ENCODE measurements at places on chromosomes 7 and 10. TPM values are rescaled to one million over a fixed set of nuclear protein-coding genes. Genes with fewer than 3 reads are reported as not detected.

DNA sequence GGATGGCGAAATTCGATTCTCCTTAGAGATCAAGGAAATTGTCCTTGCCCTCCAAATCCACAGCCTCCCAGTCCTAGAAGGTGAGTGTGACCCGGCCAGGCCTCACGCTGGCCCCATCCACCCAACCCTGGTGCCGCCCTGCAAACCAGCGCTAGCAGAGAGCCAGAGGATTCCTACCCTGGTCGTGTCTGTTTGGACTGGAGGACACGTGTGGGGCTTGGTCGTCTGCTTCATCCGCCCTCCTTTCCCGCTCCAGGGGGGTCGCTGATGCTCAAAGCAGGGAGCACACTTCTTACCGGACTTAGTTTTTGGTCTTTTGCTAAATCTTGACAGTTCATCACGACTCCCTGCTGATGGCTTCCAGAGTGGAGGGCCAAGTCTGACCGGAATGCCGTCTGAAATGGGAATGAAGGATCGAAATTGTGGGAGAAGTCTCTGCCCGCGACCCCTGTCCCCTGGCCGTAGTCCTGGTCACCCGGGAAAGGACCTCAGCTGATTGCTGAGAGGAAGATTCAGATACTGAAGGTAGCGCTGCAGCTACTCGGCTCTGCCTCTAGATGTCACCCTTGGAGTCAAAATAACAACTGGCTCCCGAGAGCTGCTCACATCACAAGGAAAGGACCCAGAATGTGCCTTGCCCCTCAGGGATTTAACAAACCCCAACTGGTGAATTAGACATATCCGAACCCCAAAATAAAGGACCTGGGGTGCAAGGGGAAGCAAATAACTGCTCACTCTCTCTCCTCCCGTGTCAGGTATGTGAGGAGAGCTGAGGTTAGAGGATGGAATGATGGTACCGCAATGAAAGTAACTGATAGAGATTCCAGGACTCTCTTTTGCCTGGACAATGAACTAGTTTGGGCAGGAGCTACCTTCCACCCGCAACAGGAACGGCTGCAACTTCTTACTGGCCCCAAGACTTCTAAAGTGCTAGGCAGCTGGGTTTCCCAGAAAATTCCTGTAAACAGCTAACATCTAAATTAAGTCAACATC is 23.5 kb upstream of the ORC5 start:
- peak; percentile 30 for DNase-seq

DNA sequence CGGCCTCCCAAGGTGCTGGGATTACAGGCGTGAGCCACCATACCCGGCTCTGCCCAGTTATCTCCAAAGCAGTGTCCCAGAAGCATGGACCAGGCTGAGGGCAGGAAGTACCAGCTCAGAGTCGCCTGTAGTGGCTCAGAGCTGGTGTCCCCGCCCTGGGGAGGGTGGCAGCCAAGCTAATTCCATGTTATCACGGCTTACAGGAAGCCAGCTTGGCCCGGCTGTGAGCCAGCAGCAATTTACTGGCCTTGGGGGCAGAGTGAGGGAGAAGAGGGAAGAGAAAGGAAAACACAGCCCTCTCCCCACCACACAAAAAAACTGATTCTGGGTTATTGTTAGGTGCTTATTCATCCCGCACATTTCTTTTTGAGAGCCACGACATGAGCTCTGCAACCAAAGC is 88.1 kb downstream of the HIP1 start:
- no peak for DNase-seq

GRCh38 chr7:131525820-131526219 is 30.6 kb downstream of the PODXL start:
- no peak for DNase-seq

GRCh38 chr10:88889559-88890337 is 9.7 kb downstream of the STAMBPL1 start:
- DNase-seq: no peak

DTX2 gene
- total RNA-seq: 34.3 TPM

GRCh38 chr7:139075871-139076686 is 33.4 kb downstream of the ZC3HAV1 start:
- DNase-seq: no peak

- DNase-seq: no peak
Observed at GRCh38 chr7:155326385-155326784, 28.7 kb downstream of the INSIG1 start.

DNA sequence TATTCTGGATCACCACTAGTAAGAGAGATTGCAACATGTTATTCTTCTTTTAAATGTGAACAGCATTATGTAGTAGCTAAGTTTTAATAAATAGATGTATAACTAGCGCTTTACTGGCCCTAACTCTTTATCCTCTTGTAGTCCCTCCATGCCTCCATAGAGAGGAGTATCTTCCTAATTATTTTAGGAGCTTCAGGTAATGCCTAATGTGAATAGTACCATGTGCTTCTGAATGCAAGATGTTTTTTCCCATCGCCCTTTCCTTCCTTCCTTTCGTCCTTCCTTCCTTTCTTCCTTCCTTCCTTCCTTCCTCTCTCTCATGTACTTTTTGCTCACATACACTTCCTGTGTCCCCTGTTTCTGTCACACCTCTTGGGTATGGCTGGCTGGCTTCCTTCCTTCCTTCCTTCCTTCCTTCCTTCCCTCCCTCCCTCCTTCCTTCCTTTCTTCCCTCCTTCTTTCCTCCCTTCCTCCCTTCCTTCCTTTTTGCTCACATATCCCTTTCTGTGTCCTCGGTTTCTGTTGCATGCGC is 290.7 kb downstream of the HDAC9 start:
- DNase-seq: no peak

- no peak for DNase-seq
Observed at GRCh38 chr7:134448356-134449229, 10.3 kb downstream of the AKR1B1 start.

- no peak for DNase-seq
Observed at GRCh38 chr10:95505641-95506040, 55.5 kb downstream of the SORBS1 start.

GRCh38 chr10:35559416-35559815 is 45.7 kb upstream of the GJD4 start:
- no peak for DNase-seq

HOXA11 gene
- total RNA-seq: not detected

GRCh38 chr7:44145479-44145968 is 4.4 kb upstream of the MYL7 start:
- peak; percentile 48 for DNase-seq

GNGT1 gene
- not detected for total RNA-seq

DMBT1 gene
- total RNA-seq: not detected

GRCh38 chr7:106053109-106053508 is 59.0 kb downstream of the SYPL1 start:
- DNase-seq: no peak

DNA sequence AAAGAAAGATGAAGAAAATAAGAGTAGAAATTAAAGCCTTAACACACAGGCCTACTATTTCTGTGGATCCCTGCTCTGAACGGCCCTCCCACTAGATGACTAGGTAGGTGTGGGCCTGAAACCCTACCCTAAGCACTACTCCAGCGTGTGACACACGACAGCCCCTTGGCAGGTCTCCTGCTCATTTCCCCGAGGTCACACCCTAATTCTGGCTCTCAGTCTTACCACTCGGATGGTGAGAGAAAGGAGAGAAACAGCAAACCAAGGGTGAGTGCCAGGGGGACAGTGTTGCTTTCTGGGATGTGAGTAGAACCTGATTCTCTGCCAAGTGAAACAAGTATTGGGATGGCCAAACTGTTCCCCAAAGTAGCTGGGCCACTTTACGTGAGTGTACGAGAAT is 12.1 kb downstream of the GALNTL5 start:
- DNase-seq: no peak

- DNase-seq: no peak
Observed at GRCh38 chr7:66092654-66093053, 17.0 kb downstream of the ASL start.

DNA sequence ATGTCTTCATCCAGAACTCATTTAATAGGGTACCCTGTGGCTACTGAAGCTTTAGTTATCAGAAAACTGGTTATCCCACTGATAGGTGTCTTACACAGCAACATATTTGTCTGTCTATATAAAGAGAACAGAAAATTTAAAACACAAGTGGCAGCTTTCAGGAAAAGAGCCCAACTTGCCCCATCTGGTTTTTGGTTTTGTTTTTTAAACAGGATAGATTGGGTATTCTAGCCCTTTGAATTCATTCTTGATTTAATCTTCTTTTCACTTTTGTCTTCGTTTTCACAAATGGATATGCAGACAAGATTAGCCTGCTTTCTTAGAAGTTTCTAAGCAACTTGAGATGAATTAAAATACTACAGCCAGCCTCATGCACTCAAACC is 91.3 kb downstream of the KLF6 start:
- no peak for DNase-seq

DNA sequence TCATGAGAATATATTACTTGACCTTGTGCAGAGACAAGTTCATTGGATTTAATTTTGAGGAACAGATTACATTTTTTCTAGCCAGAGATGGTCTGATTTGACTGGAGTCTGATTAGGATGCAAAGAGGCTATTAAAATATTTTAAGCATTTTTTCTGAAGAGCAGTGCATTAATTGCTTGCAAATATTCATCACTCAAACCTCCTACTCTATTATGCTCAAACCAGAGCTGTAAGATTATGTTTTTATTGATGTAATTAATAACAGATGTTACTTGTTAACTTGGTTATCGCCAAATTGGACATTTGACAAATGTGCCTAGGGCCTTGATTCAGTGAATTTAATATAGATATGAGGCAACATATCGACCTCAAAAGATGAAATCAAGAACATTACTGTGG is 160.9 kb upstream of the SLC13A1 start:
- DNase-seq: no peak

DNA sequence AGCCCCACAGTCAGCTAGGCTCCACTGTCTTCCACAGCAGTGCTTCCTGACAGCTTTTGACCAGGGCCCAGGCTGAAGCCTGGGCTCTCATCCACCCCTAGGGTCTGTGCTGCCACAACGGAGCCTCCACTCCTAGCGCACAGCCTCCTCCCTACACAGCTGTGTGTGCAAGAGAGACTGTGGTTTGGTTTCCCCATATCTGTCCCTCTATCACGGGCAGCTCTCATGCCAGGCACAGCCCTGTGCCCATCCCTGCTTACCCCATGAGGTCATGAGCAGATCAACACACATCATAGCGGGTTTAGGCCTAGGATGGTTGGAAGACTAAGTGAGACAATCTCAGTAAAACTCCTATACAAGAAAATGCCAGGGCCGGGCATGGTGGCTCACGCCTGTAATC is 61.7 kb upstream of the PLXNA4 start:
- no peak for DNase-seq

GRCh38 chr10:44706745-44707144 is 204.4 kb upstream of the TMEM72 start:
- DNase-seq: no peak

- no peak for DNase-seq
Observed at GRCh38 chr7:64729089-64729848, 63.3 kb downstream of the ZNF107 start.

DNA sequence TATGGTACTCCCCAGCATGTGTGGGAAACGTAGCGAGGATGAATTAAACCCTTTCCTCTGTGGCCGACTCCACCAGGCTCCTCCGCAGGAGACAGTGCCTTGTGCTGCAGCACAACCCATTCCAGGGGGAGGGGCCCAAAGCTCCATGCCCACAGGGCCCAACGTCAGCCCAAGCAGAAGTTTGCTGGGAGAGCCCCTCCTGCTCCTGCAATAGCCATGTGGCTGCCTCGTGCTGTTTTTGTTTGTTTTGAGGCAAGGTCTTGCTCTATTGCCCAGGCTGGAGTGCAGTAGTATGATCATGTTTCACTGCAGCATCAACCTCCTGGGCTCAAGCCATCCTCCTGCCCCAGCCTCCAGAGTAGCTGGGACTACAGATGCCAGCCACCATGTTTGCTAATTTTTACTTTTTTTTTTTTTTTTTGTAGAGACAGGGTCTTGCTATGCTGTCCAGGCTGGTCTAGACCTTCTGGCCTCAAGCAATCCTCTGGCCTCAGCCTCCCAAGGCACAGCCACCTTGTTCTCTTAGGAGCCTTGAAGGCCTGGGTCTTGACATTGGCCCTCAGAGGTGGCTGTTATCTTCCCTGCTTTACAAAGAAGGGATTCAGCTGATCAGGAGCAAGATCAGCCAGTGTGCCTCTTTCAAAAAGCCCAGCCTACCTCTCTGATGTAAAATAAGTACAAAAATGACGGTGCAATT is 102.8 kb downstream of the DYNC2I1 start:
- DNase-seq: no peak

GRCh38 chr7:104986628-104987259 is 27.3 kb upstream of the KMT2E start:
- DNase-seq: no peak

DNA sequence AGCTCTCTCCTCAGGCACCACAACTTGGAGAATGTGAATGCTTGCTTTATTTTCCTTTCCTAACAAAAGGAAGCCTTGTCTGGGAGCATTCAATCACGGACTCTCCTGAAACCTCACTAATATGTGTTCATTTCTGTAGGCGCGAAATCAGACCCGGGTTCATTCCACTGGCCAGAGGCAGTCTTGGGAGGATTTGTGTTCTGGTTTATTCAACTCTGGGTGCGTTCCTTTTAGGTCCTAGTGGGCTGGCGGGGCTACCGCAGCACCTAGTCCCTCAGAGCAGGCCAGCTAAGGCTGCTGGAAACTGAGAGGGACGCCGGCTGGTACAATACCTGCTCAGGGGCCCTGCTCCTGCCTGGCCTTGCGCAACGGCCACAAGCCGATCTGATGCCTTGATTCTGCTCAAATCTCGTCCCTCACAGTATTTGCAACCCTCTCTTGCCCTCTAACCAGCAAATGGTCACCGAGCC is 7.5 kb downstream of the HOXA4 start:
- DNase-seq: no peak

CD36 gene
- 5.5 TPM for total RNA-seq

RADIL gene
- 0.13 TPM for total RNA-seq

GRCh38 chr10:98295401-98295811 is 27.4 kb upstream of the LOXL4 start:
- DNase-seq: no peak

- DNase-seq: peak; percentile 18
Observed at GRCh38 chr7:149196151-149196704, 882 bp downstream of the ZNF282 start.

GRCh38 chr10:73814896-73815718 is 3.7 kb upstream of the NDST2 start:
- no peak for DNase-seq

GRCh38 chr10:125015356-125015944 is 73.5 kb downstream of the ZRANB1 start:
- no peak for DNase-seq

DNA sequence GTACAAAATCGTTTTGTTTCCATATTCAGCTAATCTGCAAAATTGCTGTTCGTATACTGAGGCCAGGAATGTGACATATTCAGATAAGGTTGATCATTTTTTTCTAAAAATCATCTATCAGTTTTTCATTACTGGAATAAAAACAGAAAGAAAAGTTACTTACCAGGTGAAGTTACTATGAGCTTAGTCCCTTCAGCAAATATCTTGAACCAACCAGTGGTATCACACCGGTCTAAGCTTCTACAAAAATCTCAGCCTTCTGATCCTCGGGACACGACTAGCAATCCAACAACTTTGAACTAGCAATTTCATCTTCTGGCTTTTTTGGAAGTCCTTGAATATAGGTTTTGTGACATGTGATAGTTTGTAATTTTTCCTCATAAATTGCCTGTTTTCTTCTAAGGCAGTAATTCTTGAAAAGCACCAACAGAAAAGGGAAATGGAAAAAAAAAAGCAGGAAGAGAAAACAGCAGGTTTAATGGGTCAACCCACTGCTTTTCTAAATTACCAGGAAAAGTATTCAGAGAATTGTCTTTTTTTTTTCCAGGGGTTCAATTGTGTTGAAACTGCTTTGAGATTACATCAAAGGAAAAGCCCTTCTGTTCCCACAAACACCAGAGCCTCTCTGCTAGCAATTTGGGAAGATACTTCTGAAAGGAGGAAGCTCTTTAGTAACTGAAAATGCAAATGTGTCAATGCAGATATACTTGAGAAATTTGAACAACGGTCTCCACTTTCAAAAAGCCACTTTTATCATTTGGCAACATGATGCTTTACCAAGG is 2.9 kb upstream of the TARP start:
- no peak for DNase-seq
